ENCODE measurements at places on chromosomes 5 and 9. TPM values are rescaled to one million over a fixed set of nuclear protein-coding genes. Genes with fewer than 3 reads are reported as not detected.
A peak's percentile ranks its signal among the peaks of the same experiment; 100 is the strongest.

DNA sequence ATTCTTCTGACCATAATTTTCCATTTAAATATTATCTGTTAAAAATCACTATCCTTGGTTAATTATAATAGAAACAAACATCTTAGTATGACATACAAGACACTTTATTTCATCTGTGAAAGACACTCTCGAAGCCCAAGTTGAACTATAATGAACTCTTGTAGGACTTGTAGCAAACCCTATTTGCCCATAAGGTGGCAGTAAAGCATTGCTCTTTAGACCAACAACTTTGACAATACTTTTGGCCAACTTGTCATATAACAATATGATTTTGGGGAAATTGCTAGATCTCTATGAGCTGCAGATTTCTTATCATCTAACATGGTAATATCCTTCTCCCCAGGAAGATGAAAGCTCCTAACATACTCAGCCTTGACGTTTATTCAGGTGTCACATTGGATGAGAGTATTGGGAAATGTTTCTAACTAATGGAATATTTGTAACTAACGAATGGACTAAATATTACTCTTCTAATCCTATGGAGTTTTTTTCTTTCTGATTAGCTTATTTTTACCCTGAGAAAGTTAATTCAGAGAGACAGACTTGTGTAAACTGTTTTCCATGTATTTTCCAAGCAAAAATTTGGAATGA, 11.0 kb downstream of the SPINK14 start:
- DNase-seq, result no peak

- DNase-seq, result no peak
These were observed 155.6 kb upstream of the VLDLR start for GRCh38 chr9:2465921-2466460.

DNA sequence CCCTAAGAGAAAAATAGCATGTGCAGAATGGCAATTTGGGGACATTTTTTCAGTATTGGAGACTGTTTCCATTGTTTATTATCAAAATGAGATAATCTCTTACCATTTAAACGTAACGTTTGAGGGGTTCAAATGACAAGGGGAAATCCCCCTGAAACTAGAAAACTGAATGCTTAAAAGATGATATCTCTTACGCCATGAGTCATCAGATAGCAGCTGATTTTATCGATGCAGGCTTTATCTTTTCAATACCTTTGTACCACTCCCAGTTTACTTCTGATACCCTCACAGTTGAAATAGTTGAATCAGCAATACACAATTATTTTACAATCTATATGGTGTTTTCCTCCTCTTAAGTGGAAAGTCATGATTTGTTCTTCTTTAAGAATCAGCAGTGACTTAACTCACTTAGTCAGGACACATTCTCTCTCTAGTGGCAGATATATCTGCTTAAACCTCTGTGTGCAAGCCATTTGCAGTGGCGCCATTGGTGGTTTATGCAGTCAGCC, 29.2 kb downstream of the OSMR start:
- DNase-seq, result no peak

GRCh38 chr9:110115341-110115820, 92.6 kb downstream of the C9orf152 start:
- DNase-seq, result no peak

- peak; percentile 86 for DNase-seq
These were observed 10.8 kb downstream of the REEP2 start for GRCh38 chr5:138449501-138450239.

GRCh38 chr5:29697278-29697677, 1496.2 kb upstream of the CDH6 start:
- DNase-seq, result no peak

- DNase-seq, result peak; percentile 87
These were observed at the start of gene ARAP3 for GRCh38 chr5:141681695-141682641. Gene ARAP3, minus strand, starts transcription at chr5:141682230. Its CDS starts 1,744 bp downstream, at chr5:141680486.

DNA sequence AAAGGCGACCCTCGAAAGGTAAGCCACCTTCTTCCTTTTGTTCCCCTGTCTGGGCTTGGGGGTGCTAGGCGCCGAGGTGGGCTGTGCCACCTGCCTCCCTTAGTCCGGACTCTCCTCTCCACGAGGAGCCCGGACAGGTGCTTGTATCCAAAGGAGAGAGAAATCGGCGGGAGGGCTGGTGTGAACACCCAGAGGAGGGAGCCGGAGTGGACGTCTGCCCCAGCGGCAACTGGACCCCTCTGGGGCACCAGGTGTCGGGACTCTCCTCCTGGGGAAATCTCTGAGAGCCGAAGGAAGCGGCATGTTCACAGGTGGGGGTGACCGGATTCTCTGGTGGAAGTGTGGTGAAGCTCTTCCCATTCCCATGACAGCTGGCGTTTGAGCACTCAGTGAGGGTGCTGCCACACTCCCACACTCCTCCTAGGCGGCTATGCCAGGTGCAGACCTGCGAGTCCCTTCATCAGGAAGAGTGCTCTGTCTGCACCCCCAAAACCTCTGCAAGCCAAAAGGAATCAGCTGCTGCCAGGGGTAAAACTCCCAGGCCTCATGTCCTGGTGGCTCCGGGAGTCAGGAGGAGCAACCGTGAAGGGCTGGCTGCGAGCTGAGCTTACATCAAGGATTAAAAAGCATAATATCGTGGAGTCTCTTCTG, 921 bp downstream of the KCNIP1 start:
- DNase-seq, result no peak

Gene RICTOR
- 51.0 TPM for total RNA-seq

Gene SLC6A18
- not detected for total RNA-seq

Gene PPP1R2B
- not detected for total RNA-seq

Gene FLT4
- 0.47 TPM for total RNA-seq

Gene TMEM215
- total RNA-seq, result not detected

Gene SLCO6A1
- total RNA-seq, result not detected

Gene GADD45G
- total RNA-seq, result 68.6 TPM

All from natural killer cell treated with Interleukin-12 subunit alpha and Interleukin-12 subunit beta and Interleukin-15 and Interleukin-18, amount 100 ng/mL, for 72 hours (primary cell).